ENCODE measurements at places on chromosomes 11 and 22.

GRCh38 chr11:8810540-8811301 lies 100.3 kb upstream of the AKIP1 start:
- DNase-seq: peak; percentile 91

DNA sequence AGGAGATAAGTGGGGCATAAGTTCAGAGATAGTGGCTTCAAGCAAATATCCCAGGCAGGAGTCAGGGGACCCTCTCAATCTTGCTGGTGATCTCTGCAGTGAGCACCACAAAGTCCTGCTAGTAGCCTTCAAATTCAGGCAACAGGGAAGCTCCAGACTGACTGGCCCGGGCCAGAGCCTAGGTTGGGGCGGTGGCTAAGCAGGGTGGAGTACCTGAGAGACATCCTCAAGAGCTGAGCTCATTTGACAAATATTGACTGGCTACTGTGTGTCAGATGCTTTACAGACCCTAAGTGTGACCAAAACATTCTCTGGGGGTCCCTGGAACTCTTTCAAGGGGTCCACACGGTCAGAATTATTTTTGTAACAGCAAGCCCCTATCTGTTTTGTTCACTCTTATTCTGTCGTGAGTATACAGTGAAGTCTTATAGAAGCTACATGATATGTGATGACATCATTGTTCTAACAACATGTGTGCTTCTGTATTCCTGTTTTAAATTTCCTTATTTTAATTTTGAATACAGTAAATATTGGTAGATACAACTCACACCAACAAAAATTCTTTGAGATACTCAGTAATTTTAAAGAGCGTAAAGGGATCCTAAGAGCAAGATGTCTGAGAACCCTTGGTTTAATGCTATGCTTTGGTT lies 71.6 kb downstream of the APIP start:
- no peak for DNase-seq

DNA sequence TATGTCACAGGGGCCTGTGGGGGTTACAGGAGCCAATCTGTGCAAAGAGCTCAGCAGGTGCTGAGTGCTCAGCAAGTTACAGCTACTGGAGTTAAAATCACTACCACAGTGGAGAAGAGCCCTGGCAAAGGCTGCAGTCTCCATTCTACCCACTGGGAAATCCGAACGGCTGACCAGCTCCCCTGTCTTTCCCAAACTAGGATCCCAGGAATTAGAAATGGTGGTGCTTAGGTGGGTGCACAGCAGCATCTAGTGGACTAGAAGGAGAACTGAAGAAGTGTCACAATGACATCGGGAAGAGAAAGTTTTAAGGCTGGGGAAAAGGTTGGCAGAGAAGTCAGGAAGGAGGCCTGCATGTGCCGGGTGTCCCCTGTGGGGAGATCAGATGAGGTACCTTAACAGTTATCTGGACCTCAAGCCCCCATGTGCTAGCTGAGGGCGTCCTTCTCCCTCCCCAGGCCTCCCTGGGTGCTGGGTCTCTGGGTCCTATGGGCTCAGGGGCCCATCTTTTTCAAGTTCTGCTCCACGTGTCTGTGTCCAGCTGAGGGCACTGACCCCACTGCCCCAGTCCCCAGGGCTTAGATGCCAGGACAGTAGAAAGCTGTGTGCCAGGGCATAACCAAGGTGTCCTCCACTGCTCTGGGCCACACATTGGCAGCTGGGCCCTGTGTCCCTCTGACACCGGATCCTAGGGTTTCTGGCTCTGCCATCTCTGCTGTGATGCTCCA lies 1.9 kb downstream of the PIWIL3 start:
- peak; percentile 60 for DNase-seq

DNA sequence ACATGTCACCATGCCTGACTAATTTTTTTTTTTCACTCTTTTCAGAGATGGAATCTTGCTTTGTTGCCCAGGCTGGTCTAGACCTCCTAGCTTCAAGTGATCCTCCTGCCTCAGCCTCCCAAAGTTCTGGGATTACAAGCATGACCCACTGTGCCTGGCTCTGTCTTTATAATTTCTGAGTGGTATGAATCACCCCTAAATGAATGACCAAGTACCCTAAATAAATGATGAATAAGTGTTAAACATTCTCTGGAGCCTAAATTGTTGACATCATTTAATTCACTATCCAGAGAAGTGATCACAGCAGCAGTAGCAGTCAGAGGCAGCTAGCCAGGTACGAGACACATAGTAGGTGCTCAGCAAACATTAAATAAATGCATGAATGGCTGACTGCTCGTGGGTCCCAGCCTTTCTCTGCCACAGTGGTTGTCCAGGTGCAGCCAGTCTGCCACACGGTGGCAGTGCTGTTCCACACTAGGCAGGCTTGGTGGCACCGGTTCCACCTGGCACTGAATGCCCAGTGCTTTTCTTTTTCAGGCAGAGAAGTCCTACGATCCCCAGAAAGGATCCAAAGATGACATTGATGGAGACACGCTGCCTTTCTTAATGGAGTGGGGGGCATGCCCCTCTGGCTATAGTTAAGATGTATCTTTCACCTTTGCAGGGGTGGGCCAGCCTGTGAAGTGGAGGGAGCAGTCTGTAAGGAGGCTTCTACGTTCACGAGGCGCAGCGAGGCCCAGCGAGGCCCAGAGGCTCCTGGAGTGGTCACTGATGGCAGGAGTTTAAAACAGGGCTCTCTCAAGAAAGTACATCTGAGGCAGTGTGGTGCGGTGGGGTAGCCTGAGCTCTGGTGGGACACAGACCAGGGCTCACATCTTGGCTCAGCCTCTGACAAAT lies 8.7 kb upstream of the TTC12 start:
- DNase-seq: peak; percentile 84

DNA sequence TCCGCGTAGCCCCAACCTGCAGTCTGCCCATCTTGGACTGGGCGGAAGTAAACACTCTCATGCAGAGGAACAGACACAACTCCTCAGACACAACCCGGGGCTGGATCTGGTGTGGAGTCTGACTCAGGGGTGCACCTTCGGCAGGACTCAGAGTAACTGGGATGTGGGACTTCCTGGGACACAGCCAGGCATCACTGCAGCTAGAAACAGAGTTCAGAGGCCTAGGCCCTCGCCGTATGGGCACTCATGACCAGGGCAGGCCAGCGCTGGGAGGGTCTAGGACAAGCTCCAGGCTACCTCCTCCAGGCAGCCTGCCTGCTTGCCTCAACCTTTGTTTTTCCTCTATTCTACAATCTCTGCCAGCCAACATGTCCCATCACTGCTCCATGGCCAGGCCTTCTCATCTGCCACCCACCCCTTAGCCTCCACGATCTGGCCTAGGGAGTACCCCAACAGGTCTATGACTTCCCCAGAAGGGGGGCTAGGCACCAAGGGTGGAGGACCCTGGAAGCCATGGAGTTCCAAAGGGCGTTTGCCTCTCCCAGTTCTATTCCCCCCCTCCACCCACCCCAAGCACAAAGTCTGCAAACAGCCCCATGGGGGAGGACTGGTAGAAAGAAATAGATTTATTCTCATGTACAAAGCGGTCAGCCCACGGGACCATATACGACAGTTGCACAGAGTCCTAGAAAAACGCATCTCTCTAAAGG lies 98.5 kb downstream of the PDE2A start:
- no peak for DNase-seq

DNA sequence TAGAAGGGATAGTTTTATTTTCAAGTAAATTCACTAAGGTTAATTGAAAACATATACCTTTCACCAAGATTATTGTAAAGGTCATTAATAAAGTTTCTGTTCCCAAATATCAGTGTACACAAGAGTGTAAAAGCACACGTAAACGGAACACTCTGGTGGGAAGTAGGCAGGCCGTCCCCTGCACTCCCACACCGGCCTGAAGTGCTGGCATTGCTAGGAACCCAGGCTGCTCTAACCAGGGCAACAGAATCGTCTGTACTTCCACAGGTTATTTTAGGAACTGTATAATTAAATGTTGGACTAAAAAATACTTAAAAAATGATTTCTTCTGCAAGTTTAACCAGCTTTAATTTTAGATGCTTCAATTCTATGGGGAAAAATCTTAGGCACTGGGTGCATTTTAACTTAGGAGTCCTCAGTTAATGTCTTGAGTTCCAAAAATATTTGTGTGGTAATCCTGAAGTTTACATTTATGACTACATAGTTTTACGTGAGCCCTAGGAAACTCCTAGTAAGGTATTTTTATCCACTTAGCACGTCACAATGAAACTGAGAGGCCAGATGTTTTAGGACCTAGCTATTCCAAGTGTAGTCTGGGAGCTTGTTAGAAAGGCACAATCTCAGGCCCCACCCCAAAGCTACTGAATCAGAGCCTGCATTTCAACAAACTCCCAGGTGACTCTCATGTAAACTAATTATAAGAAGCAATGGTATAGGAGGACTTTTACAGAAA lies 31.2 kb downstream of the KMT5B start:
- peak; percentile 9 for DNase-seq

- DNase-seq: no peak
Measured at GRCh38 chr11:35927682-35928081, 16.2 kb upstream of the LDLRAD3 start.

GRCh38 chr11:56197367-56197766 lies 20.9 kb downstream of the OR5J2 start:
- no peak for DNase-seq

- peak; percentile 70 for DNase-seq
Measured at GRCh38 chr11:85627332-85627997, at the start of gene DLG2. DLG2 (minus strand) TSS chr11:85627344.

Measured in tongue (tissue), 3 donors.